ENCODE measurements at places on chromosomes 11 and 22. TPM values are rescaled to one million over a fixed set of nuclear protein-coding genes. Genes with fewer than 3 reads are reported as not detected.

DNA sequence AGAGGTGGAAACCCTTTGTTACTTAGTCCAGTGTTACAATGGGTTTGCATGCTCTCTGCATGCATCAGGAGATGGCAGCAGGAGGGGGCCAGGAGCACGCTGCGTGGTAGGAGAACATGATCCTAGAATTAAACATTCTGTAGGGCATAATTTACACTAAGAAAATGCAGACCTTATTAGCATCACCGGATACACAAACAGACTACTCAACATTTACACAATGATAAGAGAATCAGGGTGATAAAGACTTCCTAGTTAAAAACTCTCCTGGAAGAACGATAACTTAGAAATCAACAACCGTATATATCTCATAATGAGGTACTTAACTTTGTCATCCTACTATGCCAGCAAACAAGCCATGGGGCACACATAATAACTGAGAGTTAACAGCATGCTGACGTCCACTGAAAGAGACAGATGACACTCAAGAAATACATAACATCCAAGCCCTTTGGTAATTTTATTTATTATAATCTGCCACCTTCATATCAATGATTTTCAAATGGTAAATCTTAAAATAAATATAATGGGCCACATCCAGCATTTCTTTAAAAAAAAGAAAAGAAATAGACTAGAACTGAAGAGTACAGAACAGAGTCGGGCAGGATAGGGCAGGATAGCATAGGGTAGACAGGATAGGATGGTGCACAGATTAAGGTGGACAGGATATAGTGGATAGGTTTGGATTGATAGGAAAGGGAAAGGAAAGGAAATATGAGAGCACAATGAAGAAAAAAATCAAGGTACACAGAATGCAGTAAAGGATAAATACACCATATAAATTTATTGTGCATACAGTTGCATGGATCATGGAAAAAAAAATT lies 27.5 kb downstream of the CADM1 start:
- DNase-seq, result no peak

DNA sequence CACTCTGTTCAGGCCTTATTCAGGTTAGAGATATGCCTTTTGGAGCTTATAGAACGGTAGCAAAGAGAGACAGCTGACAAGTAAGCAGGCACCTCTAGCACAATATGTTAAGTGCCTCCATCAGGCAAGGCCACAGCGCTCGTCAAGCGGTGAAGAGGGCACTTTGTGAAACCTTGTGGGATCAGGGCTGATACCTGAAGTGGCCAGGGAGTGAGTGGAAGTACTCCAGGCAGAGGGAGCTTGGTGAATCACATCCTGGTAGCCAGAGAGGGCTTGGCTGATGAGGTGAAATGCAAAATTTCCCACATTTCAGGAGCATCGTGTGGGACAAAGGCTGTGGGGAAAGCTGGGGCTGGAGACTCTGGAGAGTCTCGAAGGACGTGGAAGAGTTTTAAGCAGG lies 87.4 kb downstream of the PKNOX2 start:
- peaks cover 49% of the 10 kb centered on the region for H3K27me3 ChIP-seq
- H3K4me1 ChIP-seq, result no peaks in the 10 kb centered on the region
- H3K36me3 ChIP-seq, result no peaks in the 10 kb centered on the region
- no peak overlapping the region for H3K4me3 ChIP-seq

- DNase-seq, result no peak
- H3K4me3 ChIP-seq, result no peak overlapping the region
- no peak overlapping the region for H3K27ac ChIP-seq
- H3K4me1 ChIP-seq, result no peaks in the 10 kb centered on the region
Measured at GRCh38 chr11:9489080-9489765, 28.4 kb downstream of the ZNF143 start.

The SPA17 gene
- 5.4 TPM for total RNA-seq

- H3K4me3 ChIP-seq, result no peak overlapping the region
- no peak overlapping the region for H3K27ac ChIP-seq
- H3K36me3 ChIP-seq, result peaks cover 6% of the 10 kb centered on the region
- H3K27me3 ChIP-seq, result no peaks in the 10 kb centered on the region
- peaks cover 9% of the 10 kb centered on the region for H3K4me1 ChIP-seq
- DNase-seq, result no peak
Measured at GRCh38 chr11:102806296-102806695, 8.3 kb upstream of the MMP1 start.

DNA sequence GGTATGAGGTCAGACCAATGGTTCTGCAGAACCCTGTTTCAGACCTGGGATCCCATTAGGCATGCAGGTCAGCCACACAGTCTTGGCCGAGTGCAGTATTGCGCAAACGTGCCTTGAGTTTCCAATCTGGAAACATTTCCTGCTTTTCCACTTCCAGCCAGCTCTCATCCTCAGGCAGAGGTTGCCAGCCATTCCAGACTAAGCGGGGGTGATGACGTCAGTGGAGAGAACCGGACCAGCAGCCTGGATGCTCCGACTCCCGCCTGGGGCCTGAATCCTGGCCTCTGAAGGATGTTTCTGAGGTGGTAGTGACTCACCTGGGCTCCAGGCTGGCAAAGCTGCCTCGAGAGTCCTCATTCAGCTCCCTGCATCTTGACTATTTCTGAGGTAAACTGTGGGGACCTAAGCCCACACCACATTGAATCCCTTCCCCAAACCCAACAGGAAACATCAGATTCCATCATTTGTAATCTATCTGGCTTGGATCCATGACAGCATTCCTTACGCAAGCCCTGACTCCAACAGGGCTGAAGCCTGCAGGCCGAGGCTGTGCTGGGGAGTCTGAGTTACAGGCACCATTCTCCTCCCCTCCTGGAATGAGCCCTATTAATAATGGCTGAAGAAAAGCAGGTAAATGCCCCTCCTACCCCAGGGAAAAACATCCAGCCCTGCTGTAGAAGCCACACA lies 83.0 kb downstream of the ABTB2 start:
- peaks cover 13% of the 10 kb centered on the region for H3K36me3 ChIP-seq
- H3K4me1 ChIP-seq, result peaks cover 24% of the 10 kb centered on the region
- no peaks in the 10 kb centered on the region for H3K27me3 ChIP-seq

The TRPC6 gene
- total RNA-seq, result not detected

The BTG4 gene
- not detected for total RNA-seq

The GGT5 gene
- total RNA-seq, result 0.64 TPM

DNA sequence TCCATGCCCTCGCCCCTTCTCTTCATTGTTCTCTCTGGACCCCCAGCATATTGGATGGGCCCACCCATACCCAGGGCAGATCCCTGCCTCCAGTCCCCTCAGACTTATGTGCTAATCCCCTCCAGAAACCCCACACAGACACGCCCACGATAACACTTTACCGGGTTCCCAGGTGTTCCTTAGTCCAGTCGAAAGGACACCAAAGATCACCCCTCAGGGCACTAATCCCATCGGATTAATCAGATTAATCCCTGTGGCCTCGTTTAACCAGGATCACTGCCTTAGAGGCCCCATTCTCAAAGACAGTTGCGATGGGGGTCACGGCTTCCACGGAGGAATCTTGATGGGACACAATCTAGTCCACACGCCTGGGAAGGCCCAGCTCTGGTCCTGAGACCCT lies 80.8 kb downstream of the SHANK2 start:
- H3K4me1 ChIP-seq, result no peaks in the 10 kb centered on the region
- DNase-seq, result no peak
- H3K4me3 ChIP-seq, result no peak overlapping the region
- H3K27me3 ChIP-seq, result no peaks in the 10 kb centered on the region

The MUC2 gene
- total RNA-seq, result not detected

DNA sequence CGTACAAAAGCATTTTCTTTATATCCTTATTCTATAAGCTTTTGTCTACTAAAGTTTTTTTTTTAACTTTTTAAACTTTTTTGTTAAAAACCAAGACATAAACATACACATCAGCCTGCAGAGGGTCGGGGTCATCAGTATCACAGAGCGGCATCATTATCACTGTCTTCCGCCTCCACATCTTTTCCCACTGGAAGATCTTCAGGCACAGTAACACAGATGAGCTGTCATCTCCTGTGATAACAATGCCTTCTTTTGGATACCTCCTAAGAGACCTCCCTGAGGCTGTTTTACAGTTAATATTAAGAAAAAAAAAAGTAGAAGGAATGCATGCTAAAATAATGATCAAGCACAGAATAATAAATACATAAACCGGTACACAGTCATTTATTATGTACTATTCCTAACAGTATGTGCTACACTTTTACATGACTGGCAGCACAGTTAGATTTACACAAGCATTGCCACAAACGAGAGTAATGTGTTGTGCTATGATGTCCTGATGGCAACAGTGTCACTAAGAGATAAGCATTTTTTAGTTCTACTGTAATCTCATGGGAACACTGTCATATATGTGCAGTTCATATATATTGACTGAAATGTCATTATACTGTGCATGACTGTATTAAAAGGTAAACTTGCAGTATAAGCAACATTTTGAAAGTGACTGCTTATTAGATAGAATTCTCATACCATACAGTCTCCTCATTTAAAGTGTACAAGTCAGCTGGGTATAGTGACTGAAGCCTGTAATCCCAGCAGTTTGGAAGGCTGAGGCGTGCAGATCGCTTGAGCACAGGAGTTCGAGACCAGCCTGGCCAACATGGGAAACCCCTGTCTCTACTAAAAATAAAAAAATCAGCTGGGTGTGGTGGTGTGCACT lies 58.6 kb downstream of the KDM2A start:
- no peaks in the 10 kb centered on the region for H3K4me1 ChIP-seq
- H3K36me3 ChIP-seq, result peaks cover 5% of the 10 kb centered on the region
- H3K4me3 ChIP-seq, result no peak overlapping the region
- DNase-seq, result no peak

The ART1 gene
- total RNA-seq, result not detected

- no peak for DNase-seq
- H3K27ac ChIP-seq, result no peak overlapping the region
- H3K4me1 ChIP-seq, result no peaks in the 10 kb centered on the region
- no peak overlapping the region for H3K4me3 ChIP-seq
Measured at GRCh38 chr11:5500393-5500801, 9.4 kb downstream of the UBQLN3 start.
